ENCODE measurements at places on chromosomes 7 and 10.

DNA sequence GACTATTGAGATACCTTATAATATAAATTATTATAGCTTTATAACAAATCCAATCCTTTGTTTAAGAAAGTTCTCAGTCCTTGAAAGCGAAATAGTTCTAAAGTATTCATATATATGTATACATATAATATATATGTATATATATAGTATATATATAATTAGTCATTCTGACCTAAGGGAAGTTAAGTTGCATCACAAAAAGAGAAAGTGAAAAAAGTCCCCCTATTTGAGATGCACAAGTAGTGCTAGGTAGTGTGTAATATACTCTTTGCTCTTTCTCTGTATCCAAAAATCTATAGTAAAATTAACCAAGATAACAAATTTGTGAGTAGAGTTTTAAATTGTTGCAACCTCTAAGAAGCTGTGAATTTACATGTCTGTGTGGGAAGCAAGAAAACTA is 13.3 kb upstream of the IFIT1B start:
- DNase-seq = no peak

- DNase-seq = no peak
Measured at GRCh38 chr10:6919077-6919476, 339.0 kb upstream of the PRKCQ start.

GRCh38 chr7:31648880-31649279 is 38.1 kb upstream of the PPP1R17 start:
- DNase-seq = no peak

GRCh38 chr7:22435105-22435504 is 64.9 kb downstream of the STEAP1B start:
- no peak for DNase-seq

- DNase-seq = no peak
Measured at GRCh38 chr7:25014756-25015155, 34.8 kb upstream of the OSBPL3 start.

DNA sequence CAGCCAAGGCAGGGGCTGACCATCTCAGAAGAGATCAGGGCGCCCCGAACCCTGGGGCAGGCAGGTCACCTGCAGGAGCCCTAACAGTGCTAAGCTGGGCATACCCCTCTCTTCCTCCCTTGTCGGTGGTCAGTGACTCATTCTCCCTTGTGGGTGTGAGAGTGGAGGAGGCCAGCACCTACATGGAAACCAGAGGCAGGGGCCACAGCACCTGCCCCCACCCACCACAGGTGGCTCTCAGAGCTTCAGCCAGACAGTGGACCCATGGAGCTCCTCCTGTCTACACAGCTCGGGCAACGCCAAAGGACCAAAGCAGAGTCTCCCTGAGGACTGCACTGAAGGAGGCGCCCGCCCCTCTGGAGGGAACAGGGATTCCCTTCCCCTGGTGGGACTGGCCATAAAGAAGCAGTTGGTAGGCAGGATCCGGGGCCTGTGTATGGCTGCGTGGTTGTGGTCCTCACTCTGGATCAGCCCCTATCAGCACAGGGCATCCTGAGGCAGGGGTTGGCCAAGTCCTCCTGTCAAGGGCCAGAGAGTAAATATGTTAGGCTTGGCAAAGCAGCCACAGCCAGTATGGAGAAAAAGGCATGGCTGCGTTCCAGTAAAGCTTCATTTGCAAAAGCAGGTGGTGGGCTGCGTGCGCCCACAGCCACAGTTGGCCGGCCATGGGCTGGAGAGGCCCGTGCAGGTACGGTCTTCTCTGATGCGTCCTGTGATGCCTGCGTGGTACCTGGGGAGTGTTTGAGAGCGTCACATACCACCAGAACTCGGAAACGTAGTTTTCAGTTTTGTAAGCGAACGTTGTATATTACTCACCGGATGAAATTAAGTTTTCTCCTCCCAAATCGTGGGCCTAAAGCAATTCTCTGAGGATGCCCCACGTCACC is 198.2 kb downstream of the EBF3 start:
- DNase-seq = no peak

GRCh38 chr7:140121326-140121725 is 55.5 kb downstream of the KDM7A start:
- DNase-seq = no peak
